ENCODE measurements at places on chromosomes 11 and 22.

GRCh38 chr11:626475-627307 is at the start of gene SCT:
SCT (minus strand) TSS chr11:627181; CDS start chr11:627143, 38 bp downstream.
- DNase-seq, result no peak

GRCh38 chr11:13465909-13466371 is 2.9 kb upstream of the BTBD10 start:
- no peak for DNase-seq

DNA sequence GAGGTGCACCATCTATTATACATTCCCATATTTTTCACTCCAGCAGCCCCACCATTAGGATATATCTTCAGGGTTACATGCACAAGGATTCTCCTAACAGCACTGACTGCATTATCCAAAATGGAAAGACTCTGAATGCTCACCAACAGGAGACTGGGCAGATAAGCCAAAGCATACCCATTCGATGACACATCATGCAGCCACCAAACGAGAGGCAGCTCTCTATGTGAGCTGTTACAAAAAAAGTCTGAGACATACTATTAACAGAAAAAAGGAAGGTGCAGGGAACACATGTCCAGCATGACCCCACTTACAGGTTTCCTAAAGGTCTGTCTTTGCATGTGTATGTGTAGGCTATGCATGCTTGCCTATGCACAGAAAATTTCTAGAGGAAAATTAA is 12.4 kb upstream of the SERPIND1 start:
- DNase-seq, result no peak

- no peak for DNase-seq
Observed at GRCh38 chr11:20023082-20023426, 137.2 kb downstream of the DBX1 start.

DNA sequence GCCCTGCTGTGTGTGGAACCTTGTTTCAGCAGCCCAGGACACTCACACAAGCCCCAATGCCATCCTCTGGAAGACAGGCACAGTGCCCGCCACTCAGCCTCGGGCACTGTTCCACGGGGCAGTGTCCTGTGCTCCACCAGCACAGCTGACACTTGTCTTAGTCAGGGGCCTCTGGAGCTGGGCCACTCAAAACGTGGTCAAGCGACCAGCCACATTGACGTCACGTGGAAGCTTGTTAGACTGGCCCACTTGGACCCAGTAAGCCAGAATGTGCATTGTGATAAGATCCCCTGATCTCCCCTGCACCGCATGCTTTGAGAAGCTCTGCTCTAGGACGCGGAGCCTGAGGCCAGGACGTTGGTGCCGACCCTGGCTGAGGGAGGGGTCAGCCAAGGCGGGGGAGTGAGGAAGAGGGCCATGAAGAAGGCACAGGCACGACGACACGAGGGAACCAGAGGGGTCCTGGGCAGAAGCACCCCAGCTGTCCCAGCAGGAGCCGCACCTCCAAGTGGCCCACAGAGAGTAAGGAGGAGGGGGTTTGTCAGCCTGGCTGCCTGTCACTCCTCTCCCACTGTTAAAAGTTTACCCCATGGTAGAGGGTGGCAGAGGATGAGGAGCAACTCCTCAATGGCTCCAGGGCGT is 64.6 kb downstream of the LINC01488 start:
- no peak for DNase-seq

- DNase-seq, result no peak
Observed at GRCh38 chr11:70662691-70663098, 264.4 kb downstream of the CTTN start.

- no peak for DNase-seq
Observed at GRCh38 chr22:40352763-40353162, 6.5 kb downstream of the ADSL start.

DNA sequence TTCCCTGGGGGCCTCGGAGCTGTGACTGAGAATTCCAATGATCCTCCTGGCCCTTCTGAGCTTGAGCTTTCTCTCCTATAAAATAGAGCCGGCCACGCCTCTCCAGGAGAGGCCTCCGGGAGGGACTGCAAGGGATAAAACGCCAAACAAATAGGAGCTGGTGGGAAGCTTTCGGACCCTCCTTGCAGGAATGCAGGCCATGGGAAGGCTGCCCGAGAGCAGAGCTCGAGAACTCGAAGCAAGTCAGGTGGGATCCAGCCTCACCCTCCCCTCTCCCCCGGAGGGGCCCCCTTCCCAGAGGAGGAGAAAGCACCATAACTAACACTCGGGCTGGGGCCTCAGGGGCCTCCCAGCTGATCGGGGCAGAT is 34.6 kb downstream of the FLRT1 start:
- DNase-seq, result no peak

DNA sequence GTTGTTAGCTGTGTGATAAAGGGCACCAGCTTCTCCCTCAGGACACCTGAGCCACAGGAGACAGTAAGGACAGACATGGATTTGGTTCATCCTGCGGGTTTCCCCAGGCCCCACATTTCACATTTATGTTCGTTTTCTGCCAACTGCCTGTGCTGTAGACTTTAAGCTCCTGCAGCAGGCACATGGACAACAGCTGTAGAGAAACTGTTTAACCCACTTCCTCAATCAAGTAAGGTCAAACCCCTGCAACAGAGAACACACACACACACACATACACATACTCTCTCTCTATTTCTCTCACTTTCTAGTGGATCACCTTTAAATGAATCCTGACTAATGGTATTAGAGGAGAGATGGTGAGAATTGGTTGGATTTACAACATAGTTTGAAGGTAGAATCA is 90.7 kb downstream of the C11orf87 start:
- no peak for DNase-seq

- DNase-seq, result no peak
Observed at GRCh38 chr11:61728940-61729219, 23.6 kb upstream of the MYRF start.

- no peak for DNase-seq
Observed at GRCh38 chr22:32684822-32685187, 116.7 kb upstream of the TIMP3 start.

GRCh38 chr22:22811016-22812009 is 76.3 kb upstream of the IGLL5 start:
- no peak for DNase-seq

GRCh38 chr11:119488256-119488995 is 65.5 kb upstream of the THY1 start:
- DNase-seq, result no peak

- no peak for DNase-seq
Observed at GRCh38 chr22:24996420-24996952, 44.0 kb downstream of the KIAA1671 start.

- DNase-seq, result no peak
Observed at GRCh38 chr11:92397221-92397755, 172.7 kb downstream of the FAT3 start.

DNA sequence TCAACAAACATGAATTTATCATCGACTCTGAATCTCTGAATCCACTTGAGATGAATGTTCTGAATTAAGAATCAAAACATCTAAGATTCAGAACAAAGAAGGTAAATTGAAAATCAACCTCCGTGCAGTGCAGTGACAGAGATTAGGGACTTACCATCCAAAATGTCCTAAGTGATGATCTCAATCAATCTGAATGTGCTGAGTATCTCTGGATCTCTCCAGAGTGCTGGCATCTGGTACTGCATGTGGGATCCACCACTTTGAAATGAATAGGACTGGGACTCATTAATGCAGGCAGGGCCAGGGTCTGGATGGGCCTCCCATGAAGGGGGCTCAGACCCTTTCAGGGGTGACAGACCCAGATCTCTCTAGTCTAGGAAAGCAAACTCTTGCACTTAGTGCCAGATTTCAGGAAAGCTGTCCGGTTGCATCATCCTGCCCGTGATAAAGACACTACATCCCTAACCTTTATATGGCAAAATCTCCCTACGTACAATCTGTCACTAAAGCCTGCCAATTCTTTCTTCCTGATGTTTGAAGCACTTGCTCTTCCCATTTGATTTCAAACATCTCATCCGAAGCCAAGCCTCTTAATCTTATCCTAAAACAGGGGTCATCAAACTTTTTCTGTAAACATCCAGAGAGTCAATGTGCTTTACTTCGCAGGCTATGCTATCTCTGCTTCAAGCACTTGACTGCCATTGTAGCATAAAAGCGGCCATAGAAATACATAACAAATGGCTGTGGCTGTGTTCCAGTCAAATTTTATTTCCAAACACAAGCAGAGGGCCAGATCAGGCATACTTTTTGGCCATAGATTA is 263.3 kb downstream of the LARGE1 start:
- no peak for DNase-seq

DNA sequence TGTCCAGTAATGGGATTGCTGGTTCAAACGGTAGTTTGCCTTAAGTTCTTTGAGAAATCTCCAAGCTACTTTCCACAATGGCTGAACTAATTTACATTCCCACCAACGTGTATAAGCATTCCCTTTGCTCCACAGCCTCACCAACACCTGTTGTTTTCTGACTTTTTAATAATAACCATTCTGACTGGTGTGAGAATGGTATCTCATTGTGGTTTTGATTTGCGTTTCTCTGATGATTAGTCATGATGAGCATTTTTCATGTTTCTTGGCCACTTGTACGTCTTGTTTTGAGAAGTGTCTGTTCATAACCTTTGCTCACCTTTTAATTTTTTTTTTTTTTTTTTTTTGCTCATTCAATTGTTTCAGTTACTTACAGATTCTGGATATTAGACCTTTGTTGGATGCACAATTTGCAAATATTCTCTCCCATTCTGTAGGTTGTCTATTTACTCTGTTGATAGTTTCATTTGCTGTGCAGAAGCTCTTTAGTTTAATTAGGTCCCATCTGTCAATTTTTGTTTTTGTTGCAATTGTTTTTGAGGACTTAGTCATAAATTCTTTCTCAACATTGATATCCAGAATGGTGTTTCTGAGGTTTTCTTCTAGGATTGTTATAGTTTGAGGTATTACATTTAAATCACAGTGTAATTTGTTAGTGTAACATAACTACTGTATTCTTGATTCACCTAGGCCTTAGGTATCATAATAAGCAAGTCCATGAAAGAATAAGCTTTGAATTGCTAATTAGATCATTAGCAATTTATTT is 33.0 kb downstream of the CCDC34 start:
- DNase-seq, result no peak

GRCh38 chr22:22974795-22975580 is 87.4 kb downstream of the IGLL5 start:
- no peak for DNase-seq

DNA sequence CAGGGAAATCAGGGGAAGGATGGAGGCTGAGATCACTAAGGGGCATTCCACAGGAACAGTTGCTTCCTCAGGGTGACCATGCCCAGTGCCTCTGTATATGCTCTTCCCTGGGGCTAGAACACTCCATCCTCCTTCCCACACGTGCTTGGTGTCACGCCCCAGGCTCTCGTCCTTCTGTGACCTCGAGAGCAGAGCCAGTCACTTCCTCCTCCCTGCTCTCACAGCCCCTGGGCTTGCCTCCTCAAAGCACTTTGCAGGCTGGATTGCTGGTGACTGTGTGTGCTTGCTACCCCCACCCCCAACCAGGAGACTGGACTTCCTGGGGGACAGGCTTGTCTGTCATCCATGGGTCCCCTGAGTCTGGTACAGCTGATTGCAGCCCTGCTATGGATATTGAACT is 56.5 kb upstream of the AMPD3 start:
- DNase-seq, result no peak

GRCh38 chr11:65150509-65151299 is 16.4 kb upstream of the SYVN1 start:
- DNase-seq, result peak; percentile 30

GRCh38 chr11:77505956-77506355 is 32.1 kb upstream of the PAK1 start:
- DNase-seq, result no peak

- DNase-seq, result no peak
Observed at GRCh38 chr11:118175993-118176777, at the start of gene SCN2B. SCN2B (minus strand) TSS chr11:118176639; CDS start chr11:118176431, 208 bp downstream.

- DNase-seq, result no peak
Observed at GRCh38 chr11:128701086-128701485, 7.2 kb downstream of the FLI1 start.

DNA sequence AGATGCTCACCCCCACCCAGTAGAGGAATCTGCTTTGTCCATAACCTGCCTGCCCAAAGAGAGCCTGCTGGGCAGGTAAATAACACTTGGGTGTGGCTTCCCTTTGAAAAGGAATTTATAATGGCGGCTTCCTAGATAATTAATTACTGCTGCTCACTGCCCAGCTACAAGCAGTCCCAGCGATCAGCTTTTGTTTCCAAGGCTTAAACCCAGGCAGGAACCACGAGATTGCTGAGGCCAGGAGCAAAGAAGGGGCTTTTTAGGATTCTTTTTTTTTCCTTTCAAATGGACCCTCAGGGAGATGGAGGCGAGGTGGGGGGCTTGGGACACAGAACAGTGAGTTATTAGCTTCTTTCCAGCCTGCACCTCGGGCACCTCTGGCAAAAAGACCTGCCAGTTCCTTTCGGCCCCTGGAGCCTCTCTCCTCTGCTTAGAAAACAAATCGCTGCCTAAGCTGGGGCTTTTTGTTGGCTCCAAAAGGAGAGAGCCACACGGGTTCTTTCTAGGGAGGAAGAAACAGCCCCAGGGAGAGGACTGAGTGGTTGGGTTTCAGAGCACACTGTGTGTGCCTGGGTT is 107.2 kb downstream of the TSPAN18 start:
- no peak for DNase-seq

DNA sequence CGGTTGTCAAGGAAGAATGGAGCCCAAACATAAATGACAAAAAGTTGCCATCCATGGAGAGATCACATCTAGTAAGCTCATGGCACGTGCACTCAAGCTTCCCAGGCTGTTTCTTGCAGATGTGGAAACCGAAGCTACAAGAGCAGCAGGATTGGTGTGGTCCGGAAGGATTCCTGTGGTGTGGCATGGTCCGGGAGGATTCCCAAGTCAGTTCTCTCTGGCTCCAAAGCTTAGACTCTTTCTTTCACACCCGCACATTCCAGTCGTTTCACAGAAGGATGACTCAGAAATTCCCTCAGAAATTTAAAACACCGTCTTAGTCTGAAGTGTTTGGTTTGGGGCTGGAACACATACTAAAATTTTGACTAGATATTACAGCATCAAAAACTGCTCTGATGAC is 78.0 kb upstream of the DRD2 start:
- DNase-seq, result no peak

- DNase-seq, result no peak
Observed at GRCh38 chr11:129457321-129457720, 81.7 kb downstream of the BARX2 start.

DNA sequence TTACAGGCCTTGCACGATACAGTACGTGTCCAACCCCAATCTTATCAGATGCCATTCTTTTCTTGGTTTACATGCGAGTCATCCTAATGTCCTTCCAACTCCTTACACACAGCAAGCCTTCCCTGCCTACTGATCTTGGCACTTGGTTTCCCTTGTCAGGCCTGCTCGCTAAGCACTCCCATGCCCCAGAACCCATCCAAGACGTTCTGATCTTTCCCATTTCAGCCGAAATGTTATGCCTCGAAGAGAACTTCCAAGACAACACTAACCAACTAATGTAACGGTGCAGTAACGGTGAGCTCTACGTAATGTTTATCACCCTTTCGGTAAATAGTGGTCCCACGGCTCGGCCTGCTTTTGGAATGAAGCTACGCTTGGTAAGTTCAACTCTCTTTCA is 521 bp downstream of the PES1 start:
- no peak for DNase-seq
